ENCODE measurements at places on chromosomes 2 and 18.

- no peak for DNase-seq
Observed at GRCh38 chr2:120803764-120804335, 68.2 kb downstream of the GLI2 start.

DNA sequence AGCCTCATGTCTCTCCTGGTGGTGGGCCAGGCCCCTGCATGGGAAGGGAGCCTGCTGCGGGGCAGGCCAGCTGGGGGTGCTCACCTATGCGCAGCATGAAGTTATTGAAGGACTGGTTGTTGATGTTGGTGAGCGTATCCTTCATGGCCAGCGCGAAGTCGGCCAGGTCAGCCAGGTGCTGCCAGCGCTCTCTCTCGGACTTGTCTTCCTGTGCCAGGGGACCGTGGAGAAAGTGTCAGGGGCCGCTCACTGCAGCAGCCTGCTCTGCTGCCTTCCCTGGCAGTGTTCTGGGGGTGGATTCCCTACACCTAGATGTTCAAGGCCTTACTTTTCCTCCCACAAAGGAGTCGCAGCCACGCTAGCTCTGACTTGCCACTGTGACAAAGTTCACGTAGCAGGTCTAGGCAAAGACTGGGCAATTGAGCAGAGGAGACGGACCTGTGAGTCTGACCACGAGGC is 28.2 kb downstream of the CENPO start:
- DNase-seq: peak; percentile 50

GRCh38 chr2:167264380-167264779 is 376.1 kb downstream of the XIRP2 start:
- no peak for DNase-seq

DNA sequence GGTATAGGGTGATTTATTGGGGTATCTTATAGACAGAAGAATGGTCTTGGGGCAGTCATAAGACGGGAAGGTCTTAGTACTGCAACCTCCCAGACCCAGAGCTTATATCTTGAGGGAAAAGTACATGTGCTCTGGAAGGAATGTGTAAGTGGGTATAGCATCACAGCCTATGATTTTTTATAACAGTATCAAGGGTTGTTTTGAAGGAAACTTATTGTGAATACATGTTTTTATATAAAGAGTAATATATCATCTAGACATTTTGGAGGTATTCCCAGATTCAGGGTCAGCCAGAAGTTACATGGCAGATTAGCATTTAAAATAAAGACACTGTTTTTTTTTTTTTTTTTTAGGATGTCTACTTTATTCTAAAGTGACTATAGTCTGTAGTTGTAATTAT is 47.6 kb upstream of the STON1 start:
- no peak for DNase-seq

DNA sequence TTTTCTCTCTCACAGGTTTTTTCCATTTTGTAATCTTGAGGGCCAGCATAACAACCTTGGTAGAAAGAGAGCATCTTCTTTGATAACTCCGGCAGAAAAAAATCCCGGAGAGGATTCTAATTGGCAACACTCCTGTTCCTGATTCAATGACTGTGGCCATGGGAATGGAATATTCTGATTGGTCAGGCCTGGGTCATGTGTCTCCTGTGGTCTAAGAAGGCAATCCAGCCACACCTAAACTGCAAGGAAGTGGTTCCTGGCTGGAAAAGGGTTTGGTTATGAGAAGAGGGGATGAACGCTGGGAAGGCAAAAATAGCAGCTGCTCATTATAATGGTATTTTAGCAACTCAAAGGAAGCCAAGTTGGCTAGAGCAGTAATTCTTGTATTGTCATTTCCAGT is 24.8 kb upstream of the ZNF638 start:
- DNase-seq: no peak
